ENCODE measurements at places on chromosomes 7 and 10.

- DNase-seq: no peak
Measured at GRCh38 chr7:124570558-124570957, 195.0 kb downstream of the GPR37 start.

- no peak for DNase-seq
Measured at GRCh38 chr10:95552679-95553342, 8.4 kb downstream of the SORBS1 start.

DNA sequence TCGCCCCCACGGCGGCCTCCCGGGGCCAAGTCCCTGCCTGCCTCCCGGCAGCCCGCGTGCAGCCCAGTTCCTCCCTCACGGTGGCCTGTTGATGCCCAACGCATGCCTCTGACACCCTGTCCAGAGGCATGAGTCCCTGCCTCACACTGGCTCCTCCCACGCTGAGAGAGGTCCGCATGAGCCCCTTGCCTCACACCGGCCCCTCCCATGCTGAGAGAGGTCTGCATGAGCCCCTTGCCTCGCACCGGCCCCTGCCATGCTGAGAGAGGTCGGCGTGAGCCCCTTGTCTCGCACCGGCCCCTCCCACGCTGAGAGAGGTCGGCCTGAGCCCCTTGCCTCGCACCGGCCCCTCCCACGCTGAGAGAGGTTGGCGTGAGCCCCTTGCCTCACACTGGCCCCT, 59.9 kb downstream of the CCDC201 start:
- DNase-seq: no peak

GRCh38 chr7:28551331-28551730, 139.0 kb downstream of the CREB5 start:
- no peak for DNase-seq

- no peak for DNase-seq
Measured at GRCh38 chr7:33243319-33243881, 114.0 kb downstream of the BBS9 start.

DNA sequence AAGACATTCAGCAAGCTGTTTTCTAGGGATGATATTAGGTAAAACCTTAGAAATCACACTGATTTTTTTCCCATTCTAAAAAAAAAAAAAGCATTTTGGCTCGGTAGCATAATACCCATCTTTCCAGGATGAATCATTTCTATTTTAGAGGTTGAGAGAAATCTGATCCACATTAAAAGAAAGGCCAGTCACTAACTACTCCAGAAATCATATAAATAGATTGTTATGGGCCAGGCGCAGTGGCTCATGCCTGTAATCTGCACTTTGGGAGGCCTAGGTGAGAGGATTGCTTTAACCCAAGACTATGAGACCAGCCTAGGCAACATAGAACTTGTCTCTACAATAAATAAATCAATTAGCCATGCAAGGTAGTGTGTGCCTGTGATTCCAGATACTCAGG, 164.3 kb downstream of the BAMBI start:
- DNase-seq: no peak

- no peak for DNase-seq
Measured at GRCh38 chr10:126336801-126337200, 51.5 kb downstream of the ADAM12 start.

GRCh38 chr10:59709395-59710125, at the start of gene SLC16A9:
SLC16A9 (minus strand) TSS chr10:59709850; CDS start chr10:59684291, 25,559 bp downstream.
- DNase-seq: no peak

DNA sequence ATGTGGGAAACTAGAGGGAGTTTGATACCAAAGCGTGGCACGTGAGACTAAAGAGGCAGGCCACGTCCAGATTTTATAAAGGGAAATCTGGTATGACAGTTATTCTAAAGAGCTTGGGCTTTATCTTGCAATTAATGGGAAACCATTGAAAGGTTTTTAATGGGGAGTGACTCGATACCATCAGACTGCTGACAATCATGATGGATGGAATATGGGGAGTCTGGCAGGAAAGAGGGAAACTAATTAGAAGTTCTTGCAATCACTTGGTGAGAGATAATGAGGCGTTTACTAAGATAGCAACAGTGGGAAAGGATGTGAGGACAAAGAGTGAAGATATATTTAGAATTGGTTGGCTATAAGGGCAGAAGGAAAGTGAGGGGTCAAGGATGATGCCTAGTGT, 94.0 kb downstream of the MBL2 start:
- no peak for DNase-seq

GRCh38 chr7:50416527-50417182, 33.5 kb downstream of the FIGNL1 start:
- no peak for DNase-seq

DNA sequence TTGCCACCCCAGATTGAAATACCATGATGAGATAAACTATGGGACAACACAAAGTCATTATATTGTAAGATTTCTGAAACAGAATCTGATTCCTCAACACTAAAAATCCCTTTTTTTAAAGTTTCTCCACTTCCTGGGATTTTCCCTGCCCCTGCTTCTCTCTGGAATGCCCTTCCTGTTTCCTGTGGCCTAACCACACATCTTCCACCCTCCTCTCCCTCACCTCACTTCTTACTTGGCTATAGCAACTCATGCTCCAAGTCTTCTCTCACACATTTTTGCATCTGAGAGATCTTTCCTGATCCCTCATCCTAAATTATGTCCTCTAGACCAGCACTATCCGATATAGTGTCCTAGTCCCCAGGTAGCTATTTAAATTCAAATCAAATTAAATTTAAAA, 4.1 kb upstream of the RELN start:
- no peak for DNase-seq

GRCh38 chr10:80964955-80965614, 427.4 kb downstream of the SH2D4B start:
- no peak for DNase-seq

DNA sequence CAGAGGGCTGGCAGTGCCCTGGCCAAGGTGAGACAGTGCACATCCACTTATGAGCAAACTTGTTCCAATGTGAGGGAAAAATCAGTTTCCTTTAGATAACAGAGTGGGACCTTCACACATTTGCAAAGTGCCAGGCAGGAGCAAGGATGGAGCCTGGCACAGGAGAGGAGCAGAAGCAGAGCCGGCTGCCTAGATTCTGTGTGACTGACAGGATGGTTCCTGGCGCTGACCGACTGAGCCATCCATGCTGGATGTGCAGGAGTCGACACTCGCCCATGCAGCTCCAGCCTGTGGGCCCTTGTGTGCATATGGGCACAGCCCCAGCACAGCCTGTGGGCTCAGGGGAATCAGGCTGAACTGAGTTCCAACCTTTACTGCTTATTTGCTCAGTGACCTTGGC, 346.5 kb downstream of the GRID1 start:
- DNase-seq: no peak

- no peak for DNase-seq
Measured at GRCh38 chr10:34816085-34816496, 995 bp upstream of the PARD3 start.
